ENCODE measurements at places on chromosomes 1 and 21.
A peak's percentile ranks its signal among the peaks of the same experiment; 100 is the strongest.

DNA sequence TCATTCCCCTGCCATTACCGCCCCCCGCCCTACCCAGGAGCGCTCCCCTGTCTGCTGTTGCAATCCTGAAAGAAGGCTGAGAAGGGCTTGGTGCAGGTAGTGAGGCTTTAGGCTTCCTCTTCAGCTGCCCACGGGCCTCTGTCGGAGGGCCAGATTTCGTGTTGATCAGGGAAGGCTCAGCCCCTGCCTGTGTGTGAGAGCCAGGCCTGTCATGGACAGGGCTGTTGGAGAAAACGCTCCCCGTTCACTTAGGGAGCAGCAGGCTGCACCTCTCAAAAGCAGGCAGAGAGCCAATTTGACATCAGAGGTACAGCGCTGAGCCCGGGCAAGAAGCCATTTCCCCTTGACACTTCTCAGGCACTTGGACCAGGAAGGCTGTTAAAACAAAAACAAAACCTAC is 19.0 kb downstream of the TEX35 start:
- no peak for DNase-seq

GRCh38 chr1:68904477-68904876 is 407.6 kb upstream of the DEPDC1 start:
- no peak for DNase-seq

GRCh38 chr1:234565132-234565531 is 44.8 kb downstream of the IRF2BP2 start:
- DNase-seq, result no peak

DNA sequence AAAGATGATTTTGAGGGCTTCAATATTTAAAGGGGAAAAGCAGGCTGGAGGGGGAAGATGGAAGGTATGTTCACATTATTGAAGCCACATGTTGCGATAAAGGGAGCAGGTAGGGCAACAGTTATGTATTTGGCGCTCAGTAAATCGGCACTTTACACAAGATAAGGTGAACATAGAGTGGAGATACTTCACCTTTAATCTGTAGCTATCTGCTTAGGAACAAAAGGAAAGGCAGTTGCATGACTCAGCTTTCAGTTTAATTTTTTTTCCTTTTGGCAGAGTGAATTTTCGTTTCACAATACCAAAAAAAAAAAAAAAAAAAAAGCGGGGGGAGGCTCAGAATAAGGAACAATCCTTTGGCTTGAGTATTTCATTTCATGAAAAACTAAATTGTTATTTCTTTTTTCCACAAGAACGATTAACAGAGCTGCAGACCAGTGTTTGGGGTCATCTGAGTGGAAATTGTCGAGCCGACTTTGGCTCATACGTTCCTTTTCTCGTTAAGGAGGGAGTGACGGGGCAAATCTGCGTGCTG is 1.1 kb upstream of the COQ8A start:
- DNase-seq, result no peak

DNA sequence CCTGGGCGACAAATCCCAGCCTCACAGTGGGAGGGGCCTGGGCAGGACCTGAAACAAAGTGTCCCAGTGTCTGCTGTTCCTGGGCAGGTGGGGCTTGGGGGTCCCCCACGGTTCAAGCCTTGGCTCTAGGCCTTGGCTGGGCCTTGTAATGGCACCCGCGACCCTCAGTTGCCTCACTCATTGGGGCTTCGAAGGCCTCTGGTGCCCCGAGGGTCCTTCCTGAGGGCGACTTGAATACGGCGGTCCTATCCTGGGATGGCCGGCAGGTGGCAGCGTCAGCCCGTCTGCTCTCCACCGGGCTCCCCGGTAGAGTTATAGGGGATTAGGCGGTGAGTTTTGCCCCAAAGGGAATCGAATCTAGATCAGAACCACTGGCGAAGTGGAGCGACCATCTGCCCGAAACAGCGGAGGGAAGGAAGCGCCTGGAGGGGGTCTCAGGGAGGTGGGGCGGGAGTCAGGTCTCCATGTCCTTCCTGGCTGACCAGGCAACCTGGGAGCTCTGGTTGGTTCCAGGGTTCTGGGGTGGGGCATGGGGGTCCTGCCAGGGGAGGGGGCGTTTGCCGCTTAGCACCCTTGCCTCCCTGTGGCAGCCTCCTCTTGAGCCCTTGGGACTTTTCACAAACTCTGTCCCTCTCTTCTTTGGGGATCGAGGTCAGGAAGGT is 2.1 kb upstream of the PEX10 start:
- DNase-seq, result peak; percentile 73

- DNase-seq, result peak; percentile 8
Observed at GRCh38 chr1:152347116-152347728, 12.6 kb downstream of the FLG2 start.

DNA sequence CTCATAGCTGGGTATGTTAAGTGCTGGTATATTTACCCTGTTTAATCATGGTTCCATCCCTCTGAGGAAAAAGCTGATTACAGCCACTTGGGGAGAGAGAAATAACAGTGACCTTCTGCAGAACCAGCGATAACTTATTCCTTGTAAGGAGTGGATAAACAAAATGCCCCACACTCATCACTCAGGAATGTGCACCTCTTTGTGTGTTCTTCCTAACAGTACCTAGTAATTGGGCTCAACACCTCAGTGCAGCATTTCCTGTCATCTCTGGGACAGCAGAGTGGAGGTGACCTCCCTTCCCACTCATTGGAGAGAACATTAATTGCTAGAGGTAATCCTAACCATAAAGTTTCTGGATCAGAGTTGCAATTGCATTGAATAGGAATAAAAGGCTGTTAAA is 112.5 kb upstream of the F3 start:
- DNase-seq, result no peak

- no peak for DNase-seq
Observed at GRCh38 chr1:103790172-103790571, 40.5 kb downstream of the AMY1C start.

DNA sequence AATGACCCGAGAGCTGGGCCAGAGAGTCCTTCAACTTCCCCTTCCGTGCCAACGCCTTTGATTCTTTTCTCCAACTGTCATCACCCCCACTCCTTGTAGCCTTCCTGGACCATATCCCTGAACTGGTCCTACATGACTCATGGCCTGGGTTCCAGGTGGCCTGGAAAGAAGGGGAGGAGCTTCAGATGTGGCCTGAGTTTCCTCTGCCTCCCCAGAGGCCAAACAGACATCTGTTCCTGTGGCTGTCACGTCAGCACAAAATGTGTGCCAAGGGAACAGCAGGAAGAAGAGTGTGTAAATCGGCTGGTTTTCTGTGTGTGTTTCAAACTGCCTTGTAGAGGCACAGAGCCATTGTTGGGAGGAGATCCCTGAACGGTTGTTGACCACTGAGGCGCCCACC is 24.9 kb upstream of the KIRREL1 start:
- no peak for DNase-seq

DNA sequence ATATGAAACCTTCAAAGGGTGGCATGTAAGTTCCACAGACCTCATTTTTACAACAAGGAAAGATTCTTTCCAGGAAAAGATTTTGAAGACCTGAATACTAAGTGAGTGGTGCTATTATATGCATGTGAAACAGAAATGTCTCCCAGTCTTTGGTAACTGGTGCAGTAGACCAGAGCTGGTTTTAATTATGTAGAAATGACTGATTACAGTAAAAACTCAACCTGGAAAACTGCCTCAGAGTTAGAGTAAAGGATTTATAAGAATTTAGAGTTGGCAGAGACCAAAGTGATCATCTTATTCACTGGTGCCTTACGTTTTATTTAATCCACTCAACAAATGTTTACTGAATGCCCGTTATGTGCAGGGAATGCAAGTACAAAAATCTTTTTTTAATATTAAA is 30.2 kb upstream of the LRRC8D start:
- DNase-seq, result no peak

GRCh38 chr1:56437959-56438358 is 141.4 kb downstream of the PLPP3 start:
- DNase-seq, result no peak

DNA sequence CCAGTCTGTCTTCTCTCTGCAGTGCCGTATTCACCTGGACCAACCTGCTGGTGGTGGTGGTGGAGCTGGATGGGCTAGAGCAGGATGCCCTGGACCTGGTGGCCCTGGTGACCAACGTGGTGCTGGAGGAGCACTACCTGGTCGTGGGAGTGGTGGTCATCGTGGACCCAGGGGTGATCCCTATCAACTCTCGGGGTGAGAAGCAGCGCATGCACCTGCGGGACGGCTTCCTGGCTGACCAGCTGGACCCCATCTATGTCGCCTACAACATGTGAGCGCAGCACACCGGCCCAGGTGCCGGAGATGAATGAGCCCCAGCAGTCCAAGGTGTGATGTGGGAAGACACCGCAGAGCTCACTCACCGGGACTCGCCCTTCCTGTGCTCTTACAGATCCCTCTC is 37.5 kb downstream of the S100B start:
- no peak for DNase-seq

DNA sequence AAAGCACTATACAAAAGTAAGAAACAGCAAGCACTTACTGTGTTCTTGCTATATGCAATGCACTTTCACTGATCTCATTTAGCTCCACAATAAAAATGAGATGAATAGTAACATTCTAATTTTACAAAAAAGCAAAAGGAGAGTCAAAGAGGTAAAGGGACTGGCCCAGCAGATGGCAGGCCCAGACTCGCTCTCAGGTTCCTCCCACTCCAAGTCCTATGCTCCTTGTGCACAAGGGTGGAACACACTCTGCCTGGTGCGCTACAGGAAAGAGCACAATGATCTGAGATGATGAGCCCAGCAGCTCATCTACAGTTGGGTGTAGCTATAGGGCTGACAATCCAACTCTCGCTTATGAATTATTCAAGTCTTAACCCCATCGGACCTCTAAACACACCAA is 94.1 kb upstream of the LYST start:
- no peak for DNase-seq

DNA sequence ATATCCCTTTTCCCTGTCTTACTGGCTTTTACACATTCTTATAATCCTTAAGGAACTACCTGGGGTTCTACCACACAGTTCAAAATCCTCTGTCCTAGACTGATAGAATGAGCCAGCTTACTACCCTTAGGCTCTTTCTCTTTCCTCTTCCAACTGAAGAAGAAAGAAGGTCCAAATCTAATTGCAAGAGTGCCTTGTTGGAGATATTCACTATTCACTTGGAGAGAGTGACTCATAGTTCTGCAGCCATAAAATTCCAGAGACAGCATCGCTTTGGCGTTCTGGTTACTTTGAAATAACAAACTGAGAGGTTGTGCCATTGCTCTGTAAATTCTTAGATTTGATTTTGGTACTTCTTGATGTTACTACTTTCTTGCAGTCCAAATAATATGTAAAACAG is 4.2 kb downstream of the CADM3 start:
- no peak for DNase-seq

GRCh38 chr1:203289982-203290260 is 15.4 kb upstream of the BTG2 start:
- no peak for DNase-seq

GRCh38 chr1:10973552-10973951 is 38.9 kb upstream of the TARDBP start:
- no peak for DNase-seq

DNA sequence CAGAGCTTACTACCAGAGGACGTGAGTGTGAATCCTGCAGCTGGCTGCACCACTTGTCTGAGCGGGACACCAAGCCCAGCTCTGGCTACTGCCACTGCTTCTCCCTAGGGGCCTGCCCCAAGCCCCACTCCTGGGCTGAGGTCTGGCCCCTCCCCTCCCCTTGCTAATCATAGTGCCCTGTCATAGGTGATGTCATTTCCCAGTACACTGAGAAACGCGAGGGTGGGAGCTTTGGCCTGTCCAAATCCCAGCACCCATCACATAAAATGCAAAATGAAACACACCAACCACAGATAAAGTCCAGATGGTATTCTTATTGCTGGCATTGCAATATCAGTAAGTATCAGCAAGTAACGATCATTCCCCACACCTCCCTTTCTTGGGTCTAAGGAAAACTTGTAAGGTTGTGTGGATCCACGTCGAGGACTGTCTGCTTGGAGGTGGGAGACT is 77.7 kb downstream of the TOMM20 start:
- DNase-seq, result no peak

DNA sequence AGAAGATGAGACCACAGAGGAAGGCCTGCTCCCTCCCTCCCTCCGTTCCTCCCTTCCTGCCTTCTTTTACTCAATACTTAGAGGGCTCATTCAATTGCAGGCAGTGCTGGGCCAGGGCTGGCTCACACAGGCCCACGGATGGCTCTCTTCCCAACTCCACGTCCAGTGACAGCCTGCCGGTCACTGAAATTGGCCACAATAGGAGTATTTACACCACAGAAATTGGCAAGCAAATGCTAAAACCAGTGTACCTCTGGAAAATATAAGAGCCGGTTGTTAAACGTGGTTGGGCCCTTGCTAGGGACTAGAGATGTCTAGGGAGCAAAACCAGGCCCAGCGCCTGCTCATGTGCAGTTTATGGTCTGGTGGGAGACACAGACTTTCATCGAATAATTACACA is 72.4 kb upstream of the TMEM51 start:
- DNase-seq, result no peak

DNA sequence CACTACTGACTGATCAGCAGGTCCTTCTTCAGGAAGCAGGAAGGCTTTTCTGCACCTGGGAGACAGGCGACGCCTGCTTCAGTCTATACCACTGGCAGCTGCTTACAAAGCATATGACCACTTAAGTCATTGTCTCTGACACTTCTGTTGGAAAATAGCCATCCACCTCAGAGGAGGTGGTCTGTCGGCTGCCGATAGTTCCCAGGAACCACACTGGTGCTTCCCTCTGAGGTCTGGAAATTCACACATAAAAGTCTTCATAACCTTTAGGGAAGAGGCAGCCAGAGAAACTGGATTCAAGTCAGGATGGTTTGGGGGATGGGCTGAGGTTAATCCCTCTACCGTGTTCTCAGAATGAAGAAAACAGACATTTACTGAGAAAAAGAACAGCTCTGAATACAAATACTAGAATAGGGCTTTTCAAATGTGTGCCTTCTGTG is 15.6 kb upstream of the SRP9 start:
- DNase-seq, result no peak

DNA sequence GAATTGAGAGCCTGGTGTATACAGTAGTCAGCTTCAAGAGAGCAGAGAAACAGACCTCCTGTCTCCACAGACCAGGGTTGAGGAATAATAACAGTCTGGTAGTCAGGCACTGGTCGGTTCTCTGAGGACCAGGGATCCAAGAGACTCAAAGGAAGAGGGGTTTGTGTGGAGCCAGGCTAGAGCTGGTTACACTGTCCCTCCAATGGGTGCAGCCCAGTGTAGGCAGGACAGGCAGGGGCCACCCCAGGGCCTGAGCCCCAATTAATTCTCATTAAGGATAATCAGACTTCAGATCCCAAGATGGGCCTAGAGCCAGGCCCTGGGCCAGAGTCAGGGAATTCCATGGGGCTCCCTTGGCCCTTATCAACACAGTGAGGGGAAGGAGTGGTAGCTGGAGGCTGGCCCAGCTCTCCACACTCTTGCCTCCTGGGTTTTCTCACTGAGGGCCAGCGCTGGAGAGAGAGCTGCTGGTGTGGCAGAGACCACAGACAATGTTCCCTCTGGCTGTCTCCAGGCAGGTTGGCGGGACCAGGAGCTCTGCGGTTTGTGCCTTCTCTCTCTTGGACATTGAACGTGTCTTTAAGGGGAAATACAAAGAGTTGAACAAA is 9.1 kb downstream of the SEMA4A start:
- DNase-seq, result no peak

- no peak for DNase-seq
Observed at GRCh38 chr1:177103005-177103852, 61.3 kb downstream of the ASTN1 start.

DNA sequence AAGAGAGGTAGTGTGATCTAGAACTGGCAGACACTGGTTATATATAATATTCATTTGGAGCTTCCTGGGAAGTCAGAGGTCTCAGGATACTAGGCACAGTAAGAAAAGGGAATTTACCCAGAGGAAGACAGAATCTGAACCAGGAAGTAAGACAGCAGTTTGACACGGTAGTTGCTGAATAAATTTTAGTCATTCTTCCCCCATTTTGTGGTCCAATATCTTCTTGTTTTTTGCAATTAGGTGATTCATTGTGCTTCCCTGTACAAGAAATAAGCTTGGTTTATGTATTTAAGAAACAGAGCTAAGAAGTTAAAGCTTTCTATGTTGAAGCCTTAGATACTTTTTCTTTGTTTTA is 1.3 kb downstream of the TMEM167B start:
- DNase-seq, result no peak
